ENCODE measurements at places on chromosomes 16 and 17.

DNA sequence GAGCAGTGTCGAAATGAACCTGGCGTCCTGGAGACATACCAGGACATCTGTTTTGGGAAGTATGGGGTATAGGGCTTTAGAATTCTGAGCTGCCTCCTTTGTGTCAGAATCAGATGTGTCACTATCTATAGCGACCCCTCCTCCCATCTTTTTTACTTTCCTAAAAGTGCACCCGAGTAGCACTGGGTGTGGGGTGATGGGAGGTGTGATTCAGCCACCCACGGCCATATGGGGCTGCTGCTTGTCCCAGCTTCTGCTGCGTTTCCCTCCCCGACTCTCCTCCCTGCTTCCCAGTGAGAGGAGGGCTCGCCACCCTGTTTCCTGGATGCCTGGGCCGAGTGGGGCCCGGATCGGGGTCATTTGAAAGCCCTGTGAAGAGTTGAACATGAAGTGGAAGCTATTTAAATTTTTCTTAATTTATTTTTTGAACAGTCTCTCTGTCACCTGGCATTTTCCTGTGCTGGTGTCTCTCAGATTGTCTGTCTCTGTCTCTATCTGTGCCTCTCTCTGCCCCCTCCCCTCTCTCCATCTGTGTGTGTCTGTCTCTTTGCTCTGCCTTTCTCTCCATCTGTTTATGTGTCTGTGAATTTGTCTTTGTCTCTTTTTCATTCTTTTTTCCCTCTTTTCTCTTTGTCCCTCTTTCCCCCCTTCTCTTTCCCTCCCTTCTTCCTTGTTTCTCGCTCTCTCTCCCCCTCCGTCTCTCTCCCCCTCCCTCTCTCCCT, 638.8 kb upstream of the EEF2KMT start:
- no peak for DNase-seq

GRCh38 chr17:43874293-43874692, 27.3 kb downstream of the CD300LG start:
- no peak for DNase-seq

DNA sequence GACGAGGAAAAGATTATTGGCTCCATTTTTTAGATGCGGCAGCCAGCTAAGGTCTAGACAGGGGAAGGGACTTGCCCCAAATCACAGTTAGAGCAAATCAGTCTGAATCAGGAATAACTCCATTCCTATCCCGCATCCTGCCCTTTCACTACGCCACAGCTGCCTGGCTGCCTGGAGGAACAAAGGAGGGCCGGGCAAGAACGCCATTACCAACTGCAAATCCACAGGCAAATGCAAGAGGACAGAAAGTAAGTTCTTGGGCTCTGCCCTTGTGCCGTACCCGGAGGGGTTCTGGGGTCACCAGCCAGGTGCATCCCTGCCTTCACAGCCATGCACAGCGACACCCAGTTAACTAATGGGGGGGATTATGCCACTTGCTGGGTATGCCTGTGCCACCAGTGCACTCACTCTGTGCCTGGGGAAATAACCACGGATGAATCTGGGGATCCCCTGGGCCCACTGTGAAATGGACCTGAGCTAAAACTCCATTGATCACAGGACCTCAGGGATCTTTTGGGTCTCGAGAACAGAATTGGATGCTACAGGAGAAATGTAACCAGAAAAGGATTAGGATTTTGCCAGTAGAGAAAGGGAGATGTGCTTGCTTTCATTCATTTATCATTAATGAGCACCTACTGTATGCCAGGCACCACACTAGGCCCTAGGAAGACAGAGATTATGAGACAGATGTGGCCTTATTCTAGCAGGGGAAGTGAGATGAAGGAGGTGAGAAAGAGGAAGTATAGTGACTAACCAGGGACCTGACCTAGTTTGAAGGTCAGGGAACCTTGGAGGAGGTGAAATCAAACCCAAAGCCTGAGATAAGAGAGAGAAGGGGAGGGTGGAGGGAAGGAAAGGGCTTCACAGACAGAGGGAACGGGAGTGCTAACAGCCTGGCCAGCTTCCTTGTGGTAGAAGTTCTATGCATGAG, 17.7 kb downstream of the BCL7C start:
- DNase-seq = no peak

DNA sequence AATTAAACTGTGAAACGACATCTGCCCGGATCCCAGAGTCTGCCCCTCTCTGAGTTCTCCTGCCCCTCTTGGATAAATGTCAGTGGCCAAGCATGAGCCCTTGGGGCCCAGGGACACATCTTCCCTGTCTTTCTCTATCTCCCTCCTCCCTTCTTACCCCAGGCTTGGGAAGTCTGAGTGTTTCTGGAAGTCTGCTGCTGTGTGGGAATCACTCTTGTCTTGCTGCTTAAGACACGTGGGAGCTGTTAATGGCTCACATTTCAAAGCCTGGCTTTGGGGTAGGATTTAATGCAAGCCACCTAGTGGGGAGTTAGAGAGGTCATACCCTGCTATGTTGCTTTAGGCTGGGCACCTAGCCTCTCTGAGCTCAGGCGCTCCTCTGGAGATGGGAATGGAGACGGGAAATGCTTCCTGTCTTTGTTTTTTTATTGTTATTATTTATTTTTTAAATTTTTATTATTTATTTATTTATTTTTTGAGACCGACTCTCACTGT, 218.5 kb upstream of the CIBAR2 start:
- DNase-seq = no peak

DNA sequence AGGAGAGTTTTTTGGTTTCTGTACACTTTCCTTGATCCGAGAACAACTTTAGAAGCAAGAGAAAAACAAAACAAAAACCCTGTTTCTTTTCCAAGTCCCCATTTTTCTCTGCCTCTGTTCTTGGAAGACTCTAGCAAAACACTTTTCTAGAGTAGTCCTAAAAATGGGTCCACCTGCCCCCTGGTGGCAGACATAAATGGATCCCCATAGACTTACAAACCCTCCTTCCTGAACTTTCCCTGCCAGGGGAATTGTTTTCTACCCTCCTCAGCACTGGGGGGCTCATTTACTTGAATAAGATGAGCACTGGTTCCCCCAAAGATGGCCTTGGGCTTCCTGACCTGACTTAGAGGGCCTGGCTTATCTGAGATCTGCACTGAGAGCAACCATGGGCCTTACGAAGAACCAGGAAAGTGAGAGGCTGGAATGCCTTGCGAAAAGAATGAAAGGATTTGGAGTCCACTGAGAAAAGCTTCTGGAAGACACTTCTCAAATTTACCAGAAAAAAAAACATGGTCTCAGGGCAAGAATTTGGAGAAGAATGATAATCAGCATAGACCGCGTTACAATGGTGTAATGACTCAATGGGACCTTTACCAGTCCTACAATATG, 48.0 kb upstream of the CDYL2 start:
- DNase-seq = no peak

- DNase-seq = no peak
These were observed 23.8 kb downstream of the LDHD start for GRCh38 chr16:75092777-75093176.

DNA sequence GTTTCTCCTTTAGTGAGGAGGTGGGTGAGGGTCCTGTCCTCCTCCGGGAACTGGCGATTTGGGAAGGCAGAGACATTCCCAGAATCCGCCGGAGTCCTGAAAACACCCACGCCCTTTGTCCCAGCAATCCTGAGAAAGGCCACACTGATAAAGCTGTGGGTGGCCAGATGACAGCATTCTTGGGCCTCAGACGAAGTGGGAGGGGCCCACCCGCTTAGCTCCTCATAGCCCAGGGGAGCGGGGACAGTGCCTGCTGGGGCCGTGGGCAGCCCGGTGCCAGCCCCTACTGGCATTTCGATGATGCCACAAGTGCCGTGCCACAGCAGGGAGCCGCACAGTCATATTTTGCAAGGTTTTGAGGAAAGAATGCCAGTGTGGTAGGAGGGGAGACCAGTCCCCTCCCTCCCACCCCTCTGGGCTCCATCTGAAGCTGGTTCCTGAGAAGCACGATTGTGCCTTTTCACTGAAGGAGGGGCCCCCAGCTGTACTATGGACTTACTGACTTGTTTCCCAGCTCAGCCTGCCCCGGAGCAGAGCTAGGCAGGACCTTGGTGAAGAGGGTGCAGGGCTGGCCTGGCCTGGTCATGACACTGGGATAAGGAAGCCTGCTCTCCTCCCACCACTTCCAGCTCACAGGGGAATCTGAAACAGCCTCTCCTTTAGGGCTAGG, 20.9 kb upstream of the MPRIP start:
- DNase-seq = no peak

GRCh38 chr16:74923766-74924460, 61.0 kb downstream of the WDR59 start:
- no peak for DNase-seq

DNA sequence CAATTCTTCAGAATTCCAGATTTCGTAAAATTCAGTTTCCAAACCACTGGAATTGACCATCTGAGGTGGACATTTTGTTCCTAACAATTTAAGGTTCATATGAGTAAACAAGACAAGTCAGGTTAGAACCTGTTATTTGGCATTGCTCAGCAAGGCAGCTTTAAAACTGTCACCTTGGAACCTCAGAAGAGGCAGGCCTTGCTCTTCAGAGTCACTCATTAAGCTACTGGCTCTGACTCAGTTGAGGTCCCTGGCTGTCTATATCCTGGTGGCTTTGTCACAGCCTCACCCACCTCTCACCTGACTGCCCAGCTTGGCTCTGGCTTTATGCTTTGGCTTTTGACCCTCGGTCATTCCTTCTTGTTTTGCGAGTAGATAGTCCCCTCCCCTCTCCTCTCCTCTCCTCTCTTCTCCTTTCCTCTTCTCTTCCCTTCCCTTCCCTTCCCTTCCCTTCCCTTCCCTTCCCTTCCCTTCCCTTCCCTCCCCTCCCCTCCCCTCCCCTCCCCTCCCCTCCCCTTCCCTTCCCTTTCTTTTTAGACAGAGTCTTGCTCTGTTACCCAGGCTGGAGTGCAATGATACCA, 238.4 kb downstream of the SHISA9 start:
- no peak for DNase-seq

DNA sequence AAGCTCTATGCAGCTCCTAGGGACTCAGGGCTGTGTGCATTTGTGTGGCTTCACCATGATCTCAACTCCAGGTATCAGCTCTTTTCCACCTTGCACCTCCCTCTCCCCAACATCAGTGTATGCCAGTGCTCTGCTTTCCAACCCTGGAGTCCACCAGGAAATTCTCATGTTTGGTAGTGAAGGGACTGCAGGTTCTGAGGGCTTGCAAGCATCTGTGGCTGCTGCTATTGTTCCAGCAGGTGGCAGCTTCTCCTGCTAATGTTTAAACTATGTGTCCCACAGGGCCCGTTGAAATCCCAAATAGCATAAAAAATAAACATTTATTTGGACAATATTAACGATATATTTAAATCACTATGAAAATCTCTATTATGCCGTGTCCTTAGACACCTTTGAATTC, 82.0 kb downstream of the RGS9 start:
- no peak for DNase-seq

- DNase-seq = no peak
These were observed 3.9 kb downstream of the VPS35L start for GRCh38 chr16:19559242-19559910.

GRCh38 chr17:45009676-45010467, 41.6 kb downstream of the DCAKD start:
- no peak for DNase-seq

DNA sequence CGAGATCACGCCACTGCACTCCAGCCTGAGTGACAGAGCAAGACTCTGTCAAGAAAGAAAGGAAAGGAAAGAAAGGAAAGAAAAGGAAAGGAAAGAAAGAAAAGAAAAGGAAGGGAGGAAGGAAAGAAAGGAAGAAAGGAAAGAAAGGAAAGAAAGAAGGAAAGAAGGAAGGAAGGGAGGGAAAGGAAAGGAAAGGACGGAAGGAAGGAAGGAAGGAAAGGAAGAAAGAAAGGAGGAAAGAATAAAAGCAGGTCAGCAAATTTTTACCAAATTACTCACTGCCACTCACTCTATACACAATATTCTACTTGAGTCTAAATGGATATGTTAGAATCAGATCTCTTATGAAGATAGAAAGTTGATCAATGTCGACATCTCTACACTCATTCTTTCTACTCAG, 49.8 kb downstream of the RND2 start:
- DNase-seq = no peak

- no peak for DNase-seq
These were observed 34.2 kb downstream of the TBX4 start for GRCh38 chr17:61486135-61487120.

GRCh38 chr17:77594416-77595209, 363.9 kb upstream of the TNRC6C start:
- no peak for DNase-seq

GRCh38 chr16:75250809-75251279, 580 bp downstream of the BCAR1 start:
- no peak for DNase-seq

GRCh38 chr16:84074721-84075120, 32.1 kb upstream of the SLC38A8 start:
- DNase-seq = no peak

DNA sequence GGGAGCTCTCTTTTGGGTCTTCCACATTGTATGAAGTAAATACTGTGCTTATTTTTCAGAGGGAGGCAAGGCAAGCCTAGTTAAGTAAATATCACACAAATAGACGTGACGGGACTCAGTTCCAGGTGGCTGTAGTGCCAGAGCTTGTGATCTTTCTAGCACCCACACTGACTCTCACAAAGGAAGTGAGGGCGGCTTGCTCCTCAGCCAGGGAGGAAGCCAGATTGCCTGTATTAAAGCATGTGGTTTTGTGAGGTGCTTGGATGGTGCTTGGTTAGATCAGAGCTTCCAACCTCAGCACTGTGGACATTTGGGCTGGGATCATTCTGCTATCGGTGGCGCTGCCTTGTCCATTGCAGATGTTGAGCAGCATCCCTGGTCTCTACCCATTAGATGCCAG, 80.1 kb downstream of the VAT1L start:
- DNase-seq = no peak

DNA sequence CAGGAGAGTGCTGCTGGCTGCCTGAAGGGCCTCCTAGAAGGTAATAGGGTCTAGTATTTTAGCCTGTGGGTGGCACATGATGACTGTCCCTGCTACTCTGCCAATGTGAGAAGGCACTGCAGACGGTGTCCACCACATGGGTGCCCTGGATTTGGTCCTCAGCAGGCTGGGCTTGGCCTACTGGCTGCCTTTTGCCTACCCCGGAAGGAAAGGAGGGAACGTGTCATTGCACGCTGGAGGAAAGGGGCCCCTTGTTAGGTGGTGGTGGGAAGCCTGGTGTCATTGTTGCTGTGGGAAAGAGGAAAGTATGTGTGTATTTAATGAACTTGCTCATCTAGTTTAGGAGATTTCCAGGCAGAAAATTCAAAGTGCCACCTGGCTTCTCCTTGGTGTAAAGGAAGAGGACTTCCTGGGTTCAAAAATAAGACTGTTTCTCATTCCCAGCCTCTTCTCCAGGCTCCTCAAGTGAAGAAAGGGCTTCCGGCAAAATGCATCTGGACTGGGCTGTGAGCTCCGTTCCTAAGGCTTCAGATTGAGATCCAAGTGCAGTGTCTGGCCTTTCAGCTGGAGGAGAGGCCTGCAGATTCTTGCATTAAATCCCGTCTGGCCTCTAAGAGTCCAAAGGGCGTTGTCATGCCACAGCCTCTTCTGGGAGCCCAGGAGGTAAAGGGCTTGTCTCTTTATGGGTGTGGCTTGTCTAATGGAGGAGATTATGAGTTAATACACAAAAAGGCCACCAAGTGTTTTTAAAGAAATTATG, 55.1 kb downstream of the RPTOR start:
- no peak for DNase-seq
